Ureter (tissue), 1 donor: ENCODE measurements at places on chromosomes 7 and 10.

DNA sequence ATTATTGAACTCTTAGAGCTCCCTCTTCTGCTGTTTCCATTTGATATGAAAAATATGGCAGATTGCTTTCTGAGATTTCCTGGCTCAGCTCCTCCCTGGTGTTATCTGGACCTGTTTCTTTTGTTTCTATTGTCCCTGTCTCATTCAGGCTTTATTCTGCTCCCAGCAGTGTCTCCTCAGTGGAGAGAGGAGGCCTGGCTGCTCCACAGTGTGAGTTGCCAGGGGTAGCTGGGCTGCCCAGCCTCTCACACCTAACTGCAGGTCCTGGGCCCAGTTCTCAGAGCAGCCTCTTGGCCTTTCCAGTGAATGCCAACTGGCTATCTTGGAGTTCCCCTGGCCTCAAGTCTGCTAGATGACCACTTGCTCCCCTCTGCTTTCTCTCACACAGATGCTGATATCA lies 127.0 kb downstream of the VPS41 start:
- no peak for DNase-seq

- DNase-seq = no peak
Observed at GRCh38 chr10:108615576-108616320, 1307.6 kb downstream of the XPNPEP1 start.

DNA sequence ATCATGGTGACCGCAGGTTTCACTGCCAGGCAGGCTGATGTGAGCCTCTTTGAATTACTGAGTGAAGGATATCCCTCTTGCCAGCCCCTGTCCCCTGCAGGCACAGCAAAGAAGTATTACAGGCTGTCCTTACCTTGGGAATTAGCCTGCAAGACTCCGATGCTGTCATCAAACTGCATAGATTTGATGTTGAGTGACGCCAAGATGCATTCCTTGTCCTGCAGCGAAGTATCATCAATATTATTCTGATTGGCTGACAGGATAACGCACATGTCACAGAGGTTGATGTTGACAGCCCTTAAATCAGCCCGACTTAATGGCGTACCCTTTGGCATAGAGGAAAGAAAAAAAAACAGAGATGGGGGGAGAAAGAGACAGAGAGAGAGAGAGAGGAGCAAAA lies 693.0 kb downstream of the KCNMA1 start:
- no peak for DNase-seq

- no peak for DNase-seq
Observed at GRCh38 chr10:36278176-36278575, 636.1 kb upstream of the FZD8 start.

GRCh38 chr7:158228986-158229385 lies 358.6 kb downstream of the PTPRN2 start:
- DNase-seq = no peak

DNA sequence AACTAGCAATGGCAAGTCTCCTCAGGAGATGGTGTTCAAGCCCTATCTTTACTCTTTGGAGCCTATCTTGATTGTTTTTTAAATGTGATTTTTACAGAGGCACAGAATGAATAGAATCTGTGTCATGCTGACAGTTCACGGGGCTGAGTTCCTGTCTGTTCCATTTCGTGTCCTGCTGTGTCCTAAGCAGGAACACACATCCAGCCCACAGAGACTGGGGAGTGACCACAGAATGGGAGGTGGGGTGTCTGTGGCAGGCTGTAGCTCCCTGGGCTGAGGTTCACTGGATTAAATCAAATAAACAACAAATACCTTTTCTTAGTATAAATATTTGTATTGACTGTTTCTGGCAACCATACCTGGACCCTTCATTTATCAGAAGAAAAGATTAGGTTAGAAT lies 73.4 kb upstream of the CARD11 start:
- no peak for DNase-seq

DNA sequence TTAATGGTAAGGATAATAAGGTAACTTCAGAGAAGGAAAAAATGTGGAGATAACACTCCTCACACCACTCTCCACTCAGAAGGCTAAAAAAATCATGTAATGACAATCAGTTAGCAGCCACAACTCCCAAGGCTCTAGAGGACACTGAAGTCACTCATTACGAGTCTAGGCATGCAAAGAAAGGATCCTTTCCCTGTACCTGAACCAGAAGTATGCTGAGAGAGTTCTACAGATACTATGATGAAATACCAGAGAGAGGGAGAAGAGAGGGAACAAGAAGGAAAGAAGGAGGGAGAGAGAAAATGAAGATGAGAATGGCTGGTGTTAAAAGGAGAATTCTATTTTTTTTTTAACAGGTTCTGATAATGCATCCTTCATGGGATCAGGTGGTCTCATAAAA lies 224.3 kb upstream of the PLXNA4 start:
- DNase-seq = no peak
